Umbilical cord (tissue), 2 donors: ENCODE measurements at places on chromosomes 12 and 14.

DNA sequence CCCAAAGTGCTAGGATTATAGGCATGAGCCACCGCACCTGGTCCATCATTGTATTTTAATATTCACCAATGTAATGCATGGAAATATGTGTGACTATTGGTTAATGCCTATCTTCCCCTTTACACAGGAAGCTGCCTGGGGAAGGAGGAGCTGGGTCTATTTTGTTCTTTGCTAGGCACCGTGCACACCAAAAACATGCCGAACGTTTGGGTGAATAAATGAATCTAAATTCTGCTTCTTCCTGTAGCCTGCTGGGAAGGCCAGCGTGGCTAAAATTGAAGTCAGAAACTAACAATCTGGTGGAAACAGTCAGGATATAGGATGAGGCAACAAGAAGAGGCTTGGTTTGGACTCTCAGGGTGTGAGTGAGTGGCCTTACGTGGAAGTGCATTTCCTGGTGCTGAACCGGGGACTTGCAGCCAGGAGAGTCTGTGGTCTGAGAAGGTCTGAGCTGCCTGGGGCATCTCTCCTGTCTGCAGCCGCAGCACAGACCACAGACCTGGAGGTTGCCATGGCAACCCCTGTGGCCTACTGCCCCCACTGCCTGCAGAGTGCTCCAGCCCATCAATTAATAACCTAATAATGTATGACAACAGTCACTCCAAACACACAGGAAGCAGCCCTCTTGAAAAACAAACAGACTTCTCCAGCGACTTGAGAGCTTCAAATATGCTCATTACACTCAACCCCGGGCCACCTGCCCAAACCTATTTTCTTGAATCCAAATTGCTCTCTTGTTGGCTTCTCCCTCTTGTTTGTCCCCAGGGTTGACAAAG lies 5.5 kb upstream of the GPR68 start:
- no peak for DNase-seq

GRCh38 chr14:51008446-51008845 lies 64.2 kb upstream of the PYGL start:
- DNase-seq = no peak

DNA sequence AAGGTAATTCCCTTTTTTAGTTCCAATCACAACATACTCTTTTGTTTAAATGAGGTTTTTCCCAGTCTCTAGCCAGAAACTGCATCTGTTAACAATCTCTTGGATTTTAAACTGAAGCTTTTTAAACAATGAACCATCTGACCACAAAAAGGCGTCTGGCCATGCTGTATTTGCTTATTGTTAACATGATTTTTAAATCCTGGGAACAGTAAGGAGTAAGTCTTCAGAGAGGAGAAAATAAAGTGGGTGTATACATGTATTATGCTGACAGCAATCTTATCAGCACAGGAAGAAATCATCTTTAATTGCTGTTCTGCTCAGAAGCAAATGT lies 106.2 kb downstream of the DAAM1 start:
- DNase-seq = no peak

GRCh38 chr12:97967831-97968230 lies 505.2 kb downstream of the RMST start:
- DNase-seq = no peak

DNA sequence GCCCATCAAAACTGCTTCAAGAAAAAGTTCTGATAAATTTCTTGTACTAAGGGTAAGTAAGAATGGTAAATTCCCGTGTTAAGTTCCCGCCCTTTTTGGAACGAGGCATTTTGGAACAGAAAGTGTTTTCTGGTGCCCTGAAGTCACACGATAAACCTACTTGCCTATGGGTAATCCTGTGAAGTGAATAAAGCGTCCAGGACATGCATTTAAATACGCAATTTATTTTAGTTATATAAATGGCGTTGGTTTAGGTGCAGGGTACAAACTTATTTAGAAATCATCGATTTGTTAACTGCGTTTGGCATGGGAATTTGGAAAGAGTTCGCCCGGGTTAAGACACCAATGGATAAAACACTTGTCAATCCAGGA lies 715 bp upstream of the RAP1B start:
- DNase-seq = peak; percentile 58

- DNase-seq = no peak
These were observed 125.2 kb downstream of the BCL11B start for GRCh38 chr14:99146616-99147365.

- DNase-seq = no peak
These were observed 266.9 kb downstream of the PPFIA2 start for GRCh38 chr12:81492131-81492720.
